ENCODE measurements at places on chromosomes 7 and 10. TPM values are rescaled to one million over a fixed set of nuclear protein-coding genes. Genes with fewer than 3 reads are reported as not detected.
A peak's percentile ranks its signal among the peaks of the same experiment; 100 is the strongest.

EN2 gene
- not detected for total RNA-seq

GRID1 gene
- total RNA-seq, result 1.6 TPM

ADRA2A gene
- 0.19 TPM for total RNA-seq

FASTK gene
- 81.9 TPM for total RNA-seq

MYPN gene
- 105 TPM for total RNA-seq

BICC1 gene
- total RNA-seq, result 3.5 TPM

GRID2IP gene
- total RNA-seq, result not detected

EPDR1 gene
- total RNA-seq, result 50.3 TPM

DNA sequence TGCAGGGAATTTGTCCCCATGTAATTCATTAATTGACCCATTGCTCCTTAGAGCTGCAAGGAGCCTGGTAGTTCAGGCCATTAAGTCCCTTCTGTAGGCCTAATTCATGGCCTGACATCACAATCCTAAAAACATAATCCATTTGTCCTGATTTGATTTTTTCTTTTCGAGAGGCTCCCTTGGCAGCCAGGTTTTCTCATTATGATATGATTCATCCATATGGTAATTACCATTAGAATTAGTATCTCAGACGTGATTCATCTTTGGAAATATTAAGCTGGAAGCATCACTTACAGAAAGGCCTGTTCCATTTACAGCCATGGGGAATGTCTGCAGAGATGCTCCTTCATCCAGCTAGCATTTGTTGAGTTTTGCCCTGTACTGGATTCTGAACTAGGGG is 128.5 kb downstream of the PLCE1 start:
- H3K36me3 ChIP-seq, result no peaks in the 10 kb centered on the region
- no peaks in the 10 kb centered on the region for H3K4me1 ChIP-seq
- H3K4me3 ChIP-seq, result no peak overlapping the region

- no peaks in the 10 kb centered on the region for H3K27me3 ChIP-seq
- H3K4me3 ChIP-seq, result no peak overlapping the region
- no peak for DNase-seq
These were observed 80.3 kb downstream of the PLXNA4 start for GRCh38 chr7:132495936-132496335.

DNA sequence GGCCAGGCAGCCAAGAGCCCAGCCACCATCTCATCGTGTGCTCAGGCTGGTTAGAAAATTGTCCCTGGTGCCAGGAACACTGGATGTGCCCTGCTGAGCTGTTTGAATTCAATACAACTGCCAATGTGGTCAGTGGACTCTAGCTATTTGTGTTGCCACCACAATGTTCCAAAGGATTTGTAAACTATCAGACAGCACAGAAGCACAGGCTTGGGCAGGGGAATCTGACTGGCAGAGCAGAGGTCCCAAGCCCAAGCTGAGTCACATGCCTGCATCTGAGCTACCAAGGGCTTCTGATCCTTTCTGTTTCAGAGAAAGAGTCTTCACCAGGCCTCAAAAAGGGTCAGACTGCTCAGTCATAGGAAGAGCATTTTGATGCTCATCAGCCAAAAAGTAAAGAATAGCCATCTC is 232.1 kb upstream of the SEMA3C start:
- no peak overlapping the region for H3K27ac ChIP-seq
- no peak for DNase-seq
- H3K27me3 ChIP-seq, result no peaks in the 10 kb centered on the region

DNA sequence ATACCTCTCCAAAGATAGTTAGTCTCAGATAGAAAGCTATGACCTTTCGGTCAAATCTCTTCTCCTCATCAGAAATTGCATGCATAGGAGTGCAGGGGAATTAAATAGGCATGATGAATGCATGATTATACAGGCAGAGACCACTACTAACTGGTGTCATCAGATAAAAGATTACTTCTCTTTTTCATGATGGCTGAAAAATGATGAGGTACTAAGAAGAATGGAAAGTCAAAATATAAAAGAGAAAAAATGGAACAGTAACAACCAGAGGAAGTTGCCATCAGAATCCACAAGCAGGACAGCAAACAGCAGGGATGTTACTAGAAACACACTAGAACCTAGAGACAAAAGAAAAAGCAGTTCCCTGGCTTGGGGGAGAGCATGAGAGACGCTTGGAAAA is 31.6 kb downstream of the CTTNBP2 start:
- no peaks in the 10 kb centered on the region for H3K4me1 ChIP-seq
- H3K4me3 ChIP-seq, result no peak overlapping the region
- H3K27ac ChIP-seq, result no peak overlapping the region
- no peaks in the 10 kb centered on the region for H3K36me3 ChIP-seq
- no peak for DNase-seq
- H3K27me3 ChIP-seq, result no peaks in the 10 kb centered on the region

GRCh38 chr10:43965918-43966570 is 317.4 kb upstream of the ZNF32 start:
- DNase-seq, result no peak
- H3K36me3 ChIP-seq, result no peaks in the 10 kb centered on the region
- peak overlapping the region; percentile 83 for H3K27ac ChIP-seq
- no peak overlapping the region for H3K4me3 ChIP-seq

- H3K27ac ChIP-seq, result no peak overlapping the region
- no peaks in the 10 kb centered on the region for H3K27me3 ChIP-seq
- H3K4me3 ChIP-seq, result no peak overlapping the region
These were observed 31.8 kb downstream of the CTBP2 start for GRCh38 chr10:125128397-125129075.

- no peaks in the 10 kb centered on the region for H3K27me3 ChIP-seq
- H3K27ac ChIP-seq, result peak overlapping the region; percentile 9
- no peak for DNase-seq
- H3K4me1 ChIP-seq, result peaks cover 3% of the 10 kb centered on the region
These were observed 5.8 kb downstream of the CDK6 start for GRCh38 chr7:92830532-92831110.

DNA sequence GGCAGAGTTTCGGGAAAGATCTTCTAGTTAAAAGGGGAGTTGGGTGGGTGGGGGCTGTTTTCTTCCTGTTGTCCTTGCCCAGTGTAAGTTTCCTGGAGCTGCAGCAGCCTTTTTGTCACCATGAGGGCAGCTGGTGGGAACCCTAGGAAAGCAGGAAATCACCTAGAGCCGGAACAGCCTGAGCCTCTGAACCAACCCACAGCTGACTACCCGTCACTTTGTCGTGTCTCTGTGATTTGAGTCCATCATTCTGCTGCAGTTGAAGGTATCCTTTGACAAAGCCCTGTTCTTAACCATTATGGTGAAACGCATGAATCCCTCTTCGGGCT is 1.2 kb upstream of the C10orf143 start:
- no peak for DNase-seq
- peaks cover 7% of the 10 kb centered on the region for H3K4me1 ChIP-seq
- no peaks in the 10 kb centered on the region for H3K27me3 ChIP-seq
- peak overlapping the region; percentile 75 for H3K4me3 ChIP-seq
- peak overlapping the region; percentile 93 for H3K27ac ChIP-seq

- H3K27me3 ChIP-seq, result peaks cover 71% of the 10 kb centered on the region
- H3K4me3 ChIP-seq, result no peak overlapping the region
- H3K4me1 ChIP-seq, result no peaks in the 10 kb centered on the region
- no peaks in the 10 kb centered on the region for H3K36me3 ChIP-seq
- no peak overlapping the region for H3K27ac ChIP-seq
These were observed 7.3 kb downstream of the SKAP2 start for GRCh38 chr7:26857170-26857505.

- DNase-seq, result no peak
- H3K36me3 ChIP-seq, result no peaks in the 10 kb centered on the region
- peaks cover 4% of the 10 kb centered on the region for H3K4me1 ChIP-seq
- H3K4me3 ChIP-seq, result no peak overlapping the region
These were observed 290.3 kb upstream of the NFE2L3 start for GRCh38 chr7:25861601-25862260.

DNA sequence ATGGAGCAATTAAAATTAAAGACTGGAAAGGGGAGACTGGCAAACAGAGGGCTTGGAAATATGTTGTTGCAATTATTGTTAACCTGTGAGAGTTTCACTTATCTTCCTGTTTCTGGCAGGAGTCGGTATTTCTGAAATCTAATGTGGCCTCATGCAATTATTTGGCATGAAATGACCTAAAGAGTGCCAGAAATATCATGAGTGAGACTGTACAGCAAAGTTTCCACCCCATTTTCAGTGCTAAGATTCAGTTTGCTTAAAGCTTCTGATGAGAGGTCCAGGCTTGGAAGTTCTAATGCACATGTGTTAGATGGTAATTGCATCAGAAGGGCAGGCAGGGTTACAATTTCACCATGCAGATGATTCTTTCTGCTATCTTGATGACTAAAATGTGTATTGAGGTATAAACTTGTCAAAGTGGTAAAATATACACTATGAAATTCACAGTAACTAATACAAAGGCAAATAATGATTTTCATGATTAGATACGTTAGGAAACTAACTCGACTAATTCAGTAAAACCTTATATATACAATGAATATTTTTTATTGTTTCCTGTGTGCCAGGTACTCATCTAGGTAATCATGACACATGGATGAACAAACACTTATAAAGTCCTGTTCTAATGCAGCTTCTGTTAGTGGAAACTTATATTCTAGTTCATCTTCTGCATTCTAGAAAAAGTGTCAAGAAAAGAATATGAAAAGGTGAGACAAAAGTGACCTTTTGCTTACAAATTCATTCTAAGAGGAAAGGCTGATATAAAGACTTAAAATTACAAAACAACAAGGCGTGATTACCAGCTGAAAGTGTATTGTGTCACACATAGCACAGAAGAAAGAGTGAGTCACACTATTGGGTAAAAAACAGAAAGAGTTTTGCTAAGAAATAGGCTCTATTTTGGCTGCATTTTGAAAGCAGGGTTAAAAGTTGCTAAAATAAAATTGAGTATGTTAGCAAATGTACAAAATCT is 533.4 kb upstream of the SEMA3D start:
- H3K4me1 ChIP-seq, result no peaks in the 10 kb centered on the region
- DNase-seq, result no peak
- no peaks in the 10 kb centered on the region for H3K27me3 ChIP-seq
- H3K36me3 ChIP-seq, result no peaks in the 10 kb centered on the region

GRCh38 chr10:113965077-113965476 is 78.6 kb upstream of the ADRB1 start:
- no peak overlapping the region for H3K27ac ChIP-seq
- no peaks in the 10 kb centered on the region for H3K36me3 ChIP-seq
- H3K4me3 ChIP-seq, result no peak overlapping the region
- no peaks in the 10 kb centered on the region for H3K27me3 ChIP-seq
- H3K4me1 ChIP-seq, result no peaks in the 10 kb centered on the region

- peak; percentile 77 for DNase-seq
- no peaks in the 10 kb centered on the region for H3K27me3 ChIP-seq
- H3K36me3 ChIP-seq, result no peaks in the 10 kb centered on the region
- H3K4me1 ChIP-seq, result no peaks in the 10 kb centered on the region
- peak overlapping the region; percentile 71 for H3K27ac ChIP-seq
These were observed 24.2 kb upstream of the RASSF4 start for GRCh38 chr10:44935201-44935965.

DNA sequence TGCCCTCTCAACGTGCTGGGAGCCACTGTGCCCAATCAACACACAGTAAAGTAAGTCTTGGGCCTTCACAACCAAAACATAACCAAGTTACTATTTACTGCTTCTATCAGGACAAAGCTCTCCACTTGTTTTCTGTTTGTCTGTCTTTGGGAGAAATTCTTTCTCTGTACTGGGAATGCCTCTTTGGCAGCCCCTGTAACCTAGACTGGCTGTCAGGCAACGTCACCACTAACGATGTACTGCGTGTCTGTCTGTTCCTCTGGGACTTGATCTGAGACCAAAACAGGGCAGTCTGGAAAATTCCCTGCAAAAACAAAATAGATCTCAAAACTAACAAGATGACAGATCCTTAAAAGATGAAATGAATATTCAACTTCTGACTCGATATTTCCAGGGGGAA is 113.0 kb downstream of the SMURF1 start:
- peak; percentile 60 for DNase-seq
- H3K27me3 ChIP-seq, result no peaks in the 10 kb centered on the region
- no peaks in the 10 kb centered on the region for H3K4me1 ChIP-seq

GRCh38 chr10:60706146-60706545 is 72.1 kb upstream of the CDK1 start:
- H3K27me3 ChIP-seq, result no peaks in the 10 kb centered on the region
- DNase-seq, result no peak
- no peaks in the 10 kb centered on the region for H3K4me1 ChIP-seq
- no peak overlapping the region for H3K27ac ChIP-seq
- no peaks in the 10 kb centered on the region for H3K36me3 ChIP-seq

DNA sequence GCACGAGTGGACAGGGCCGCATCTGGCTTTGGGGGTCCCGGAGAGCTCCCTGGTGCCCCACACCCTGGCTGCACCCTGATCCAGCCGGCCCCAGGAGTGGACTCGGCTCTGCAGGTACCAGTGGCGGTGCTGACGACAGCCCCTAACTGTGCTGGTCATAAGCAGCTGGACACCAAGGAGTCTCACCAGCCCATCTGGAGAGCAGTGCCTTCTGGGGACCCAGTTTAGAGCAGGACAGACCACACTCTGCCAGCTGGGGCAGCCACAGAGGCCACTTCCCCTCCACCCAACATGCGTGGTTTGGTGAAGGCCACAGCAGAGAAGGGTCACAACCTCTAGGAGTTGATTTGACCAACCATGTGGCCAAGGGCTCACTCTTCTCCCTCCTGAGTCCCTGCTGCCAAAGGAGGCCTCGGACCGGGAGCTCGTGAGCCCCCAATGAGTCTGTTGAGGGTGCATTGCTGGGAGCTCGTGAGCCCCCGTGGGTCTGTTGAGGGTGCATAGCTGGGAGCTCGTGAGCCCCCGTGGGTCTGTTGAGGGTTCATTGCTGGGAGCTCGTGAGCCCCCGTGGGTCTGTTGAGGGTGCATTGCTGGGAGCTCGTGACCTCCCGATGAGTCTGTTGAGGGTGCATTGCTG is 16.0 kb upstream of the INPP5A start:
- no peaks in the 10 kb centered on the region for H3K36me3 ChIP-seq
- DNase-seq, result no peak
- no peak overlapping the region for H3K4me3 ChIP-seq
- H3K27ac ChIP-seq, result no peak overlapping the region
- H3K4me1 ChIP-seq, result peaks cover 48% of the 10 kb centered on the region

DNA sequence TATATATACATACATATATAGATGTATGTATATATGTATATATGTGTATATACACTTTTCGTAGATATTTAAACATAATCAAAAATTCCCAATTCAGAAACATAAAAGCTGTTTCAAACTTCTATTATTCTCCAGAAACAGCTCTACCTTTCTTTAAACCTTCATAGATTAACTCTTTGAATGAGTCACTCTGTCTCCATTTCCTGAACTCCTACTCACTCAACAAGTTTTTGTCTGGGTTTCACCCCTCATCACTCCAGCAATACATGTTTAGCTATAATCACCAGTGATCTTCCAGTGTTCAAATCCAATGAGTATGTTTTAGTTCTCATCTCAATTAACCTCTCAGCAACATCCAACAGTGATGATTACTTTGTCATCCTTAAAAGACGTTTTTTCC is 9.6 kb downstream of the DGKB start:
- H3K27ac ChIP-seq, result no peak overlapping the region
- no peaks in the 10 kb centered on the region for H3K27me3 ChIP-seq
- H3K4me1 ChIP-seq, result no peaks in the 10 kb centered on the region
- H3K36me3 ChIP-seq, result no peaks in the 10 kb centered on the region
- no peak for DNase-seq

GRCh38 chr10:81730891-81731290 is 144.1 kb upstream of the NRG3 start:
- no peaks in the 10 kb centered on the region for H3K4me1 ChIP-seq
- no peak for DNase-seq
- H3K36me3 ChIP-seq, result no peaks in the 10 kb centered on the region
- no peak overlapping the region for H3K27ac ChIP-seq
- H3K27me3 ChIP-seq, result no peaks in the 10 kb centered on the region

Data from heart left ventricle (tissue), 16 donors.